ENCODE measurements at places on chromosomes 16 and 17. TPM values are rescaled to one million over a fixed set of nuclear protein-coding genes. Genes with fewer than 3 reads are reported as not detected.

DNA sequence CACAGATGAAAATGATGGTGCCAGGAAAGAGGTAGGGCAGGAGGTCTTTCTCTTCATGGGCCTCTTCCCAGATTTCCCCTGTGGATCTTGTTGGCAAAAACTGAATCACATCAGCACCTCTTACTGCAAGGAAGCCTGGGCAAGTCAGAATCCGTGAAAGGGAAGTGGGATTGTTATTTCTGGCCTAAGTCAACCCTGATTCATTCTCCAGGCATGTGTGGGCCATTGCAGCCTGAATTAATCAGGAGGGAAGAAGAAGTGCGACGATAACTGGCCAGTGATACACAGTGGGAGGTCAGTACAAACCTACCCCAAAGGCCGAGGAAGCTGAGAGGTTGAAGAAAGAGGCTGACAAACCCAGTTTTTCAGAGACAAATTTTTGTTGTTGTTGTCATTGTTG lies 17.9 kb upstream of the NSMCE1 start:
- peak overlapping the region; percentile 12 for H3K27ac ChIP-seq
- H3K27me3 ChIP-seq: no peaks in the 10 kb centered on the region
- H3K4me3 ChIP-seq: no peak overlapping the region
- H3K4me1 ChIP-seq: peaks cover 2% of the 10 kb centered on the region

- H3K27me3 ChIP-seq: peaks cover 24% of the 10 kb centered on the region
- DNase-seq: peak; percentile 58
- no peaks in the 10 kb centered on the region for H3K36me3 ChIP-seq
- peak overlapping the region; percentile 50 for H3K4me3 ChIP-seq
Observed at GRCh38 chr17:5123343-5124124, 7.7 kb downstream of the USP6 start.

- peaks cover 100% of the 10 kb centered on the region for H3K36me3 ChIP-seq
- DNase-seq: no peak
- H3K27ac ChIP-seq: no peak overlapping the region
Observed at GRCh38 chr17:44872131-44872768, 24.6 kb downstream of the HIGD1B start.

GRCh38 chr17:36088670-36089338 lies 1.1 kb downstream of the CCL3 start:
- H3K36me3 ChIP-seq: no peaks in the 10 kb centered on the region
- H3K27me3 ChIP-seq: no peaks in the 10 kb centered on the region
- H3K27ac ChIP-seq: peak overlapping the region; percentile 51
- no peak overlapping the region for H3K4me3 ChIP-seq
- DNase-seq: peak; percentile 74

Gene MEFV
- total RNA-seq: 61.1 TPM

DNA sequence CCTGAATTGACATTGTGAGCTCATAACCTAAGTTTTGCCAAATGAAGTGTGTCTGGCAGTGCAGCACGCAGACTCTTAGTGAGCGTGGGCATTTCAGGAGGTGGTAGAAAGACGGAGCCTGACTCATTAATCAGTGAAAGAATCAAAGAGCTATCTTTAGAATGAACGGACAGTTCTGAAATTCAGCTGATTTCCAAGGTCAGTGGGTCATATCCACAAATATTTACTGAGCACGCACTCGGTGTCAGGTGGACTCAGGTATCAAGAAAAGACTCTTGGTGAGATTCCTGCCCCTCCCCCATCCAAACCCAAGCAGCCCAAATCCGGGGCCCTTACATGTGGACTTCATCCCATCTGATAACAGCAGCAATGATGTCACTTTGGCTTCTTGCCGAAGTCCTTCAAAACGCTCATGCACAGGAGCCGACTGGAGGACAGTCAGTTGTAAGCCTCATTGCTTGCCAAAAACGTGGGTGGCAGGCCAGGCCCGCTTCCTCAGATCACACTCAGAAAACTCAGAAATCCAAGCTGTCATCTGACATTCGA lies 185.8 kb downstream of the HS3ST3A1 start:
- H3K27me3 ChIP-seq: no peaks in the 10 kb centered on the region
- DNase-seq: no peak
- peak overlapping the region; percentile 35 for H3K27ac ChIP-seq
- no peak overlapping the region for H3K4me3 ChIP-seq
- H3K4me1 ChIP-seq: no peaks in the 10 kb centered on the region
- no peaks in the 10 kb centered on the region for H3K36me3 ChIP-seq

Gene TRPV2
- 47.1 TPM for total RNA-seq

DNA sequence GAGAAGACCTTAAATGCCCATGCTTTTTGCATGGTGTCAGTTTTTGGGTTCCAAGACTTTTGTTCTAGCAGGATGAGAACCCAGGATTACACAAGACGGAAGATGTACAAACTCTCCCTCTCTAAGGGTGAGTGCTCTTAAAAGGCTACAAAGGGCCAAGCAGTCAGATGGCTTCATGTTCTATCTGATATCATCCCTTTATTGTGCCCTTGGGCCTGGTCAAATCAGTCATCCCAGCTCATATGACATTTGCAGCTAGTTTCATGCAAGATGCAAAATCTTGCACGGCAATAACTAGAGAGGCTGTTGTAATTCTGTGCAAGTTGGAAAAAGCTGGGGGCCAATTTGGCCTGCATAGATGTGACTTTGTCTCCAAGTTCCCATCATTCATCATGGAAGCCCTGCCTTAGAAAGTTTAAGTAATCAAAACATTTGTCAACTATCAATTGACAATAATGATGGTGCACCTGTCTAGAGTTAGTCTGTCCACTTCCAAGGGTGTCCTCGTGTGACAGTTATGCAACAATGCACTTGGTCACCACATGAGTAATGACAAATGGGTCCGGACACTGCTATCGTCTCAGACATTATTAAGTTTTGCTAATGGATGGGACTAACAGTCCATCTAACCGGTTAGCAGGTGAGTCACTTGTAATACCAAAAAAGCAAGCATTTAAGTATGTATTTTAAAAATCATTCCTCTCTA lies 58.6 kb upstream of the ZFHX3 start:
- no peak overlapping the region for H3K4me3 ChIP-seq
- H3K27ac ChIP-seq: no peak overlapping the region
- DNase-seq: no peak
- no peaks in the 10 kb centered on the region for H3K4me1 ChIP-seq
- no peaks in the 10 kb centered on the region for H3K36me3 ChIP-seq

DNA sequence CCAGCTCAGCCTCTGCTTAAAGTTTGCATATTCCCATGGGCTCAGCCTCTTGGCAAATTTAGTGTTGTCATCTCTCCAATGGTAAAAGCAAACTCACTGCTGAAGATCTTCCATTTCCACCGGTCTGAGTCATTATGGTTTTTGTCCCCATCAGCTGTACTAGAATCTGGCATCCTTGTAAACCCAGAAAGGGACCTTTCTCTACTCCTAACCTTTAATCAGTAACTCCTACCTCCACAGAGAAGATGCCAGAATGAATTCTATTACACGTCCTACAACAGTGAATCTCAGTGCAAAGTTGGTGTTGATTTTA lies 45.8 kb downstream of the ZNF652 start:
- no peak for DNase-seq
- H3K36me3 ChIP-seq: peaks cover 19% of the 10 kb centered on the region
- no peak overlapping the region for H3K4me3 ChIP-seq

DNA sequence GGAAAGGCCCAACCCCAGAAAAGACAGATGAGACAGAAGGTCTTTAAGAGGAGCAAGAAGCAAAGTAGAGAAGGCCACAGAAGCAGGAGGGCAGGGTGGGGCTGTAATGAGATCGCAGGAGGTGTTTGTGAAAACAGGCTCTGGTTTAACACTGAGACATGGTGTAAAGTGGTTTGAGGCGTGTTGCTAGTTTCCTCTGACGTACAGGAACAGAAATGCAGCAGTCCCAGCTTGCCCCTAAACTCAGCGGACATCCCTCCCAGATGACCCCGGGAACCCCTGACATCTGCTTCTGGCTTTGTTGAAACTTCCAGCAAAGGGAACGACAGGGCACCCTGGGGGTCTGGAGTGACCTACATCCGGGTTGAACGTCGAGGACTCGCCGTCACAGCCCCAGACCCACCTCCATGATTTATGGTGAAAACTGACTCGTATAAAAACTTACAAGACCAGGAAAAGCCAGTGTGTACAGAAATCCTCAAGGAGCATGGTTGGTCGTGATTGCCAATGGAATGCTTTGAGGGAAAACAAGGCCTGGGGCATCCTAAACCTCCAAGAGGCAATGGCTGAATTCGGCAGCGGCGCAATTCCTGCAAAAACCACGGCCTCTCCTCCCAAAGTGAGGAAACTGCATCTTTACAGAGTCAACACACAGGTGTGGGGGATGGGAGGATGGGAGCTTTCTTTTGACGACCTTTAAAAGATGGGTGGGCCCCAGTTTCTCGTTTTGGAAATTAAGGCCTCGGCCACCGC lies 25.8 kb downstream of the LITAF start:
- no peaks in the 10 kb centered on the region for H3K27me3 ChIP-seq
- DNase-seq: no peak
- H3K4me1 ChIP-seq: peaks cover 100% of the 10 kb centered on the region
- H3K36me3 ChIP-seq: peaks cover 37% of the 10 kb centered on the region
- H3K4me3 ChIP-seq: peak overlapping the region; percentile 11

Gene KRT31
- total RNA-seq: not detected

DNA sequence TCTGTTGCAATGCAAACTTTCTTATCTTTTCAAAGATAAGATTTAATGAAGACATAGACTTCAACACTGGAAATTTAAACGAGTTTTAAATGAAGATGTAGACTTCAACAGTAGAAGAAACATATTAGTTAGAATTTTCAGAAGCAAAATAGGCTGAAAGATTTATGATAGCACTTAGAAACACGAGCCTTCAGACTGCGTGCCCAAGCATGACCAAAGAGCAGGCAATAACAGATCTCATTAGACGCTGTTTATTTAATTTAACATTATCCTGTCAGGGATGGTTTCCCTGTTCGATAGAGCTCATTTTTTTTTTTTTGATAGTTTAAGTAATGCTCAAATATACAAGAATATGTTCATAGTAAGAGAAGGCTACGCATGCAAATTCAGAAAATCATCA lies 604.7 kb upstream of the SOX9 start:
- H3K36me3 ChIP-seq: no peaks in the 10 kb centered on the region
- H3K27me3 ChIP-seq: no peaks in the 10 kb centered on the region
- no peak overlapping the region for H3K27ac ChIP-seq
- no peak for DNase-seq
- H3K4me3 ChIP-seq: no peak overlapping the region

Gene AOC2
- 2.7 TPM for total RNA-seq

DNA sequence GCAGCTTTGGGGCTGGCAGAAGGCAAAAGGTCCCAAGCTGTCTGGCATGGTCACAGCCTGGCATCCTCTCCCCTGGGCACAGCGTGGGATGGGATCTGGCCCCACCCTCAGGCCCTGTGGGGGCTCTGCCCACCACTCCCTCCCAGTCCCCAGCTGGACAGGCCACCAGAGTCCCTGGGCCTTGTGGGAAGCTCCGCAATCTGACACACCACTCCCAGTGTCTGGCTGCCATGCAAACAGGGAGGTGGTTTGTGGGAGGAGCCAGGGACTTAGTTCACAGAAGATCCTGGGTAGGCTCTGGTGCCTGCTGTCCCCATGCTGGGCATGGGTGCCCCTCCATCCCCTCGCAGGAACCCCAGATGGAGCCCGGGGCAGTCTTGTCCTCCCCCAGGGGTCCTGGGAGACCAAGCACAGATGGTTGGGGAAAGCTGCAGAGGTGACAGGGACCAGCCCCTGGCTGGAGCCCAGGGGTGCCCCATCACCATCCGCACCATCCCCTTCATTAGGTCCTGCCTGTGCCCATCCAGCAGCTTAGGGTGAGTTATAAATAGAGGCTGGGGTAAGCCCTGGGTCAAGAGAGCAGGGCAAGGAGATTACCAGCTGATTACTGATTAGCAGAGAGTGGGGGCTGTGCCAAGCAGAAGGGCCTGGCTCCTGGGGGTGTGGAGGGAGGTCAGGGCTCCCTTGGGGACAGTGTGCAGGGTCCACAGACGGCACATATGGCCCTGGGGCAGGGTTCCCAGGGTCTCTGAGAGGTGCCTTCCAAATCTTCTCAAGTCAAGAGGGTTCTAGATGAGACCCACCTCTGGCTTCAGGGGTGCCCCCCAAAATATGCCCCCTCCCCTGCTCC lies 6.2 kb downstream of the FSCN2 start:
- H3K27ac ChIP-seq: no peak overlapping the region
- peaks cover 17% of the 10 kb centered on the region for H3K36me3 ChIP-seq
- peaks cover 18% of the 10 kb centered on the region for H3K27me3 ChIP-seq
- no peak for DNase-seq
- H3K4me3 ChIP-seq: no peak overlapping the region

DNA sequence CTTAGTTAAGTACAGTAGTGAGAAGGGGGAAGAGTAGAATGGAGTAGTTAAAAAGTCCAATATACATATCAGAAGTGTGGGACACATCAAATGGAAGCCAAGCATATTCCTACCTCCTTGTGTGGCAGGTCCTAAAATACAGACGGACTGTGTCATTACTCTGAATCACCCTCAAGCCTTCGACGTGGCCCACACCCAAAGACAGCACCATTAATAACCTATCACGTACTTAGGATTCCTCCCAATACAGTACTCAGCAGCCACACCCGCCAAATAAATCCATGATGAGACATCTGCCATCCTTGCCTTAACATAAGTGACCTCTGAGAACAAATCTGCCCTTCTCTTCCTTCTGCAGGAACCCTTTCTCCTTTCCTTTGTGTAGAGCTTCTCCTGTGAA lies 38.9 kb downstream of the UBE2G1 start:
- no peaks in the 10 kb centered on the region for H3K36me3 ChIP-seq
- no peak for DNase-seq
- no peaks in the 10 kb centered on the region for H3K4me1 ChIP-seq
- no peak overlapping the region for H3K4me3 ChIP-seq
- no peak overlapping the region for H3K27ac ChIP-seq

Gene NPIPB6
- total RNA-seq: 10.2 TPM

GRCh38 chr17:63442549-63443035 lies 3.5 kb downstream of the CYB561 start:
- H3K4me1 ChIP-seq: peaks cover 57% of the 10 kb centered on the region
- H3K4me3 ChIP-seq: no peak overlapping the region
- H3K27ac ChIP-seq: no peak overlapping the region

DNA sequence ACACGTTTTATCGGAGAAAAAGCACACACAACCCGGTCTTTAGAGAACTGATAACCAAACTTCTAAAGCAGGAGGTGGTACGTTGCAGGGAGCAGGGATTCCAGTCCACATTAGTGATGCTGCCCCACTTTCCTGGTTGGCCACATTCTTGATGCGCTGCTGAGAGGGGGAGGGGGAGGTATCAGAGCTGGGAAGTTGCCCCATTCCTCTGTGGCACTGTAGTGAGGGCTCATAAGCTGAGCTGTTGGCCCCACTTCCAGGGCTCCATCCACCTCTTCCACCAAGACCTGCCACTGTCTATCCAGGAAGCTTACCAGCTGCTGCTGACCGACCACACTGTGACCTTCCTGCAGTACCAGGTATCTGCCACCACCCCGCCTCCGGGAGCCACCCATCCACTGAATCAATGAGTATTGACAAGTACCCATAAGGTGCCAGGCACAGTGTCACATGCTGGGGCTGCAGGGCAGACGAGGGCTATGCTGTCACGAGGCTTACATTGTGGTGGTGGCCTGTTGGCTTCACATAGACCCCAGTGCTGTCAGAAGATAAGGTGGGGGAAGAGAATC lies 1.1 kb downstream of the TSEN54 start:
- peak; percentile 80 for DNase-seq
- H3K36me3 ChIP-seq: peaks cover 2% of the 10 kb centered on the region
- H3K27ac ChIP-seq: peak overlapping the region; percentile 72
- peak overlapping the region; percentile 99 for H3K4me3 ChIP-seq
- H3K27me3 ChIP-seq: no peaks in the 10 kb centered on the region
- H3K4me1 ChIP-seq: peaks cover 8% of the 10 kb centered on the region

Data from spleen (tissue), 13 donors.